Activated naive CD4-positive, alpha-beta T cell treated with anti-CD3 and anti-CD28 coated beads for 36 hours (primary cell): ENCODE measurements at places on chromosomes 11 and 22.

DNA sequence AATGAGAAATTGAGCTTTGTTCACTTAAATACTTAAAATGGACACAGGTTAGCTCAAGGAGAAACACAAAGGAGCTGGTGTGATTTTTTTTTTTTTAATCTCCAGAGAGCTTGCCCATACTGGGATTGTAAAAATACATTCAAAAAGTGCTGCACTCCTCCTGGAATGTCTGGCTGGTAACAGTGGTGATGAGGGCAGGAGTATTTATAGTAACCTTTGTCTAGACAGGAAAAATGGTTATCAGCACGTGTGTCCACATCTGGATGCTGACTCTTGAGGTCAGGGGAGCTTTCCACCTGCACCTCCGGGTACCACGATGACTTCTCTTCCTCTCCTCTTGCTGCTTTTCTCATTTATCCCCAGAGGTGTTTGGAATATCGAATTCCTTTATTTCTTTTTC lies 30.1 kb downstream of the EXT2 start:
- no peak for DNase-seq

- no peak for DNase-seq
Measured at GRCh38 chr11:38937709-38938108, 2339.7 kb upstream of the RAG2 start.

DNA sequence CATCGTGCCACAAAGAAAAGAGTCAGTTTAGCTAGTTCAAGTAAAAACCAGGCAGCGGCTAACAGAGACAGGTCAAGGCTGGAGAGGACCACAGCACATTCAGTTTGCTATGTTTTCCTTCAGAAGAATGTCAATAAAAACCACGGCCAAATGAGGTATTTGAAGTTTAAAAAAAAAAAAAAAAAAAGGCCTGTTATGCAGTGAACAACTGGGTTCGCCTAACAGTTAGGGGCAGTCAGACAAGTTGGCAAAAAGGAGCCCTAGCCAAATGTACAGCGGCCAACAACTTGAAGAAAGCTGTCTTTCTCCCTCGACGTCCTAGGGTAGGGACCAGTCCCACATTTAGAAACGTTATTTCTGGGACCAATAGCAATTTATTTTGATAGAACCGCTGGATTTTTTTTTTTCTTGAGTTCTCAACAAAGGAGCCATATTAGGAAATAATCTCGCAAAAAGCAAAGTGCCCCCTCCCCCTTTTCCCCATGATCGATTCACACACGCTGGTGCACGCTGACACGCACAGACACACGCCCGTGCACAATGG lies 237.8 kb downstream of the TTC28 start:
- DNase-seq = no peak

- DNase-seq = no peak
Measured at GRCh38 chr11:119572481-119573424, 149.8 kb upstream of the THY1 start.

- DNase-seq = no peak
Measured at GRCh38 chr11:115539844-115540243, 35.6 kb upstream of the CADM1 start.

- no peak for DNase-seq
Measured at GRCh38 chr11:11076276-11076675, 218.4 kb upstream of the ZBED5 start.

- DNase-seq = no peak
Measured at GRCh38 chr11:100638648-100639047, 48.4 kb upstream of the ARHGAP42 start.
